ENCODE measurements at places on chromosomes 11 and 22.

DNA sequence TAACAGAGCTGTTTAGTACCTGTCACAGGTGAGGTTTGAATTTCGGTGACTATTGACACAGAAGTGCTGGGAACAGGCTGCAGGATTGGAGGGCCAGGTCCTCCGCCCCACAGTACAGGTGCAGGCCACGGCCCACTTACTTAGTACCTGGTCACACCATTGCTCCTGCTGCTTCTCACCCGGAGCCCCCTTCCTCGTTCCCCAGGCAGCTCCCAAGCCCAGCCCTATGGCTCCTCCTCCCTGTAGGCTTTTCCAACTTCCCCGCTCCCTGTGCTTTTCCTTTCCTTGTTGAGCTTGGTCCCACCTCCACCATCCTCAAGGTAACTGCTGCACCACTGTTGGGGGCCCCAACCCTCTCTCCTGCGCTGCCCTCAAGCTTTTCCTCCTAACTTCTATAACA is 27.9 kb upstream of the ANO1 start:
- no peak for DNase-seq

DNA sequence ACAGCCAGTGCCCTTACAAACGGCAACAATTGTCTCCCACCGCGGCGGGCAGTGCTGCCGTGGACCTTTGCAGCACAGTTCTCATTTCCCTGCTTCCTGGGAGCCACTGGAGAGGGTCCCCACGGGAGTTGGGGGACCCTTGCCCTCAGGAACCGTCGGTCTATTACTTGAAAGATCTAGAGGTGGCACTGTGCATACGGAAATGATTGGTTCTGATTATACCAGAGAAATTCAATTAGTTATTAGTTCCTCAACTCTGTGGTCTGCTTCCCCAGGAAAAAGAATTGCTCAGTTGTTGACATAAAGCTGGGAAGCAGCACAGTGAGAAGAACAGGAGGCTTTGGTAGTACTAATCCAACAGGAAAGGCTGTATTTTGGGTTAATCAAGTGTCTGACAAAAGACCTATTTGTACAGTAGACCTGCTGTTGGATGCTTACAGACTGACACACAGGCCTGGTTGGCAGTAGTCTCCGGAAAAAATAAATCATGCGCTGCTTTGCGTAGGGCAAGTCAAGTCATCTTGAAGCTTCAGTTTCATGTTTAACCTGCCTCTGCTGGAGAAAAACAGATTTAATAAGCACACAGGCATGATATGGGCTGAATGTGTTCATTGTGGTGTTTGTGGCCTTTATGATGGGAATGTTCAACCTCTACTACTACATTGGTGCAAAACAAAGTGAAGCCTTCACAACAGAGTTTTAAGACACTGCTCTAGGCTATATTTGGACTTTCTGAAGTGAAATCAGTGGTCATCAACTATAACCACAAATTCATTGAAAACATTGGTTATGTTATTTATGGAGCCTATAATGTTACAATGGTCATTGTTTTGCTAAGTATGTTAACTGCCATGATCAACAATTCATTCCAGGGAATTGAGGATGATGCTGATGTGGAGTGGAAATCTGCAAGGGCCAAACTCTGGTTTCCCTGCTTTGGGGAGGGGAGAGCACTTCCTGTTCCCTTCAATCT is 54.6 kb upstream of the SC5D start:
- no peak for DNase-seq

GRCh38 chr22:33654173-33654895 is 265.9 kb downstream of the LARGE1 start:
- no peak for DNase-seq

DNA sequence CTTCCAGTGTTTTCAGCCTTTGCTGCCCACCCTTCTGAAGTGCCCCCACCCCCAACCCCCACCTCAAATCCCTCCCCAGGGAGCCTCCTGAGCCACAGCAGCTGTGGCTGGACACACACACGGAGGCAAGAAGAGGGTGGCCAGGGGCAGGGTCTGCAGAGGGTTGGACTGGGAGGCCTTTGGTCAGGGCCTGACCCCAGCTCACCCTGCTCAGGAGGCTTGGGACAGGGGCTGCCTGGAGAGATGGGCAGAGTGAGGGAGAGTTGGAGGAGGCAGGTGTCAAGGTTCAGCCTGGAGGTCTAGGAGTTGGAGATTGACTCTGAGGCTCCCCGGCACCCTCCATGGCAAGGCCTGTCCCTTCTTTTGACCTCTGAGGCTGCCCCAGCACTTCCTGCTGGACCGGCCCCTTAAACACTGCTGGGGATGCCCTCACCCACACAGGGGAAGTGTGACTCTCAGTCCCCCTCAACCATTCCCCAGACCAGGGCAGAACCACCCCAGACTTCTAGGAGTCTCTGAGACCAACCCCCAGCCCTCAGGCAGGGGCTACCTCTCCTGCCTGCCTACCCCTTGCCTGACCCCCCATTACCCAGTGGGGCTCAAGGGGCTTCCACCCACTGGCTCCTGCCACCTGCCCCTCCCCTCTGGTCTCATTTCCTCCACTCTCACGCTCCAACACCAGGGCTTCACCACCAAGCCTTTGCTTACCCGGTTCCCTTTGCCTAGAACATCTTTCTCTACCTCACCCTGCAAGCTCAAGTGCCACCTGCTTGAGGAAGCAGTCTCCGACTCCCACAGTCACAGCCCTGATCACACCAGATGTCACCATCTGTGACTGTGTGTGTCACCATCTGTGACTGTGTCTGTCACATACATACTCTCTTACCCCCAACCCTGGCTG is 8.6 kb downstream of the ARAP1 start:
- no peak for DNase-seq

DNA sequence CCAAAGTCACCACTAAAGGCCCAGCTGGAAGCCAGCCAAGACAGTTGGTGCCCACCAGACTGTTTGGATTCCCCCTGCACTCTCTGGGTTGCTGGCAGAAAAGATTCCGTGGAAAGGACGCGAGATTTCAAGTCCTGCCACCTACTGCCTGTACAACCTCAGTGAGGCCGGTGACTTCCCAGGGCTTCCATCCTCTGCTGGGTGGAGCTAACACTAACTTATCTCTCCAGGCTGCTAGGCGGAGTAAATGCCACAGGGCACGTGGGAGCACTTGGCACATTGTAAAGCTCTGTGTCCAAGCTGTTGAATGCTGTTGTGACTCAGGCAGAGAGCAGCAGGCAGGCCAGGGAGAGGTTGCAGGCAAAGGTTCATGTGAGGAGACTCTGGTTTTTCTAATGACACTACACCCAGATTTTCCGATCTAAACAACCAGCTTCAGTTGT is 50.9 kb upstream of the CDON start:
- no peak for DNase-seq

GRCh38 chr11:111736181-111736590 is 30.0 kb downstream of the PPP2R1B start:
- no peak for DNase-seq

DNA sequence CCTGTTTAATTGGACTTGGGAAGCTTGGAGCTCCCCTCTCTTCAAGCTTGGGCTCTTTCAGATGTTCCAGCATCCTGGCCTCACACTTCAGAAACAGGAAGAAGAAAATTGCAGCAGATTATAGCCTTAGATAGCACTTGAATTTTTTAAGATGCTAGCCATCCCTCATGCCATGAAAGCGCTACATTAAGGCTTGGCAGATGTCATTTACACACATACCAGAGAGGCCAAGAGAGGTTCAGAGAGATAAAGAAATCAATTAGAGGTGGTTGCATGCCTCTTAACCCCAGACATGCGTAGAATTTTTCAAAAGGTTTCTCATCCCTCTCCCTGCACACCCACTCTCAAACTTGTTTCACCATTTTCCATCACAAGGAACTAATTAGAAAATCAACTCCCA is 31.9 kb upstream of the DBX1 start:
- no peak for DNase-seq

DNA sequence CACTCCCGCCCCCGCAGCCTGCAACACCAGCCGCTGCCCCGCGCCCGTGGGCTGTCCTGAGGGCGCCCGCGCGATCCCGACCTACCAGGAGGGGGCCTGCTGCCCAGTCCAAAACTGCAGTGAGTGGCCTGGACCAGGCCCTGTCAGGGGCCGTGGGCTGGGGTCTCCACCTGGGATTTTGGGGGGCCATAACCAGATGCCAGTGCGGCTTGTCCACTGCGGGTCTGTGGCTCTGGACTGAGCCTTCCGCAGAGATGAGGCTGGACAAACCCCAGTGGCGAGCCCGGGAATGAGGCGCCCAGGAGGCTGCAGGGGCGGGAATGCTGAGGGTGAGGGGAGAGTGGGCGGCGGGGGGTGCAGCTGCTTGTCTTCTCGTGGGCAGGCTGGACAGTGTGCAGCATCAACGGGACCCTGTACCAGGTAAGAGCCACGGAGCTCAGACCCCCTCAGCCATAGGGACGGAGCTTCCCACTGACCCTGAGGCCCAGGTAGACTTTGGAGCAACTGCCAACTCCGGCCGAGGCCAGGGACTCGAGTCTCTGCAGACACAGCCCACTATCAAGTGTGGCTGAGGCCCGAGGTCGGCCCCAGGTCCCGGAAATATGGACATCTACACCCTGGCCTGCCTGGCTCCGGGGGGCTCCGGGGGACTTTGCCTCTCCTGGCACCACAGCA is 24.8 kb upstream of the MUC5B start:
- DNase-seq = peak; percentile 4

DNA sequence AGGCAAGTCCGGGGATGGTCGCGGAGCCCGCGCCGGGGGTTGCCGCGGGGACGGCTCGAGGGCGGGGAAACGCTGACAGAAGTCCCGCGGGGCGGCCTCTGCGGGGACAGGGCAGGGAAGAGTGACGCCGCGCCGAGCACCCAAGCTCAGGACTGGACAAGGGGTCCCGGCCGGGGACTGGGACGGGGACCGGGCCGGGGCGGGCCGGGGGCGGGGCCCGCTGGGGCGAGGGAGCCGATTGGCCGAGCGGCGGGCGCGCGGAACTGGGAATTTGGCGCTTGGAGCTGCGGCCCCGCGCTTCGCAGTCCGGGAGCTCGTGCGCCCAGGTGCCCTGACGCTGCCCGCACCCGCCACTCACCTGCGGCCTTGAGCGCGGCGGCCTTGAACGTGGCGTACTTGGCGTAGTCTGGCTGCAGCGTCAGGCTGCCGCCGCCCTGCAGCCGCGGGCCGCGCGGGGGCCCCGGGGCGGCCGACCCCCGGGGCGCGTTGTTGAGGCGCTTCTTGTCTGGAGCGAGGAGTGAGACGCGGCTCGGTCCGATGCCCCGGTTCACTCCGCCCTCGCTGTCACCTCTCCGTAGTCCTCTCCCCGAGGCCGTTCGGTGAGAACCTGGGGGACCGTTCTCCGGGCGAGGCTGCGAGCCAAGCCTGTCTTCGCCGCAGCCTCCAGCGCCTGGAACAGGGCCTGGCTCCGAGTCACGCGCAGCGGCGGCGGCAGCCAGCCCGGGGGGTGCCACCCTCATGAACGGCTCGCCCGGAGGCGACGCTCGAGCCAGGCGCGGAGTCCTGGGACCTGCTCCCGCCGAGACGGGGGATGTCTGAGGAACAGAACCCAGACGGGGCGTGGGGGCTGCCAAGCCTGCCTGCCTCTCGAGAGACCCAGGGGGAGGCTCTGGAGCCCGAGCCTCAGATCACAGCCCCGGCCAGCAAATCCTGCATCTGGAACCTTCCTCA is 4.5 kb downstream of the SHISA8 start:
- no peak for DNase-seq

DNA sequence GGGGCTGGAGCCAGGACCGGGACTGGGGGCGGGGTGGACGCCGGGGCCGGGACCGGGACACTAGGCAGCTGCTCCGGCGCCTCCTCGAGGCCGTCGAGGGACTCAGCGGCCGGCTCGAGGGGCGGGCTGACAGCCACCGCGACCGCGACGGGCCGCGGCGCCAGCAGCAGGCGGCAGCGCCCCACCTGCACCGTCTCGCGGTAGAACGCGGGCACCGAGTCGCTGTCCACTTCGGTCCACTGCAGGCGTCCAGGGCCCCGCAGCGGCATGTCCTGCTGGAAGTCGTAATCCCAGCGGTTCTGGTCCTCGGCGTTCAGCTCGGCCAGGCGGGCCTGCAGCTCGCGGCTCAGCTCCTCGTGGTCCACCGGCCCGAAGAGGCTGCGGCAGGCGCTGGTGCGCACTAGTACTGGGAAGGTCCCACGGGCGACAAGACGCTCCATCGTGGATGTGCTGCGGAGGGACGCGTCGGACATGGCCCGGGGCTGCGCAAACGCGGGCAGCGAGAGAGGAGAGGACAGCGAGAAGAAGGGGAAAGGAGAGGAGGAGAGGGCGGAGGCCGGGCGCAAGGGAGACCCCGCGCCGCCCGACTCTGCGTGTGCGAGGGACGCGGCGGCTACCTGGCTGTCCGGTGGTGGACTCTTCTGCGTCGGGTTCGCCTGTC is 428 bp downstream of the CDKN1C start:
- DNase-seq = peak; percentile 35

DNA sequence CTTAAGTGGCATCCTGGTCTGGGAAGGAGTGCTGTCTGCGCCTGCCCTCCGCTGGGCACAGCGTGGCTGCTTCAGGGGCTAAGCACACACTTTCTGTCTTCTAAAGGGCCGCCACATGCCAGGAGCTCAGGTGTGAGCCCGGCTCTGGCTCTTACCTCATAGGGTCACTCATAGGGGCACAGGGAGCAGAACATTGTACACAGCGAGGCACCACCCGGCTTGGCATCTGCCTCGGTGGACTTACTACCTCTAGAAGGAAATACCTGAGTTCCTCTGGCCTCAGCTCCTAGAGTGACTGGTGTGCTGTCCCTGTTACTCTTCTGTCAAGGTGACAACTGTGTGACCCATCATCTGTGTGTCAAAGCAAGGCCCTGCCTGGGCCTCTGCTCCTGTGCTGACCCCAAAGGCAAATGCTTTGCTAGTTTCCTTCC is 13.4 kb downstream of the NEAT1 start:
- DNase-seq = no peak

GRCh38 chr11:113448316-113448677 is 26.9 kb downstream of the DRD2 start:
- no peak for DNase-seq

GRCh38 chr11:1433977-1434640 is 44.4 kb downstream of the BRSK2 start:
- no peak for DNase-seq

DNA sequence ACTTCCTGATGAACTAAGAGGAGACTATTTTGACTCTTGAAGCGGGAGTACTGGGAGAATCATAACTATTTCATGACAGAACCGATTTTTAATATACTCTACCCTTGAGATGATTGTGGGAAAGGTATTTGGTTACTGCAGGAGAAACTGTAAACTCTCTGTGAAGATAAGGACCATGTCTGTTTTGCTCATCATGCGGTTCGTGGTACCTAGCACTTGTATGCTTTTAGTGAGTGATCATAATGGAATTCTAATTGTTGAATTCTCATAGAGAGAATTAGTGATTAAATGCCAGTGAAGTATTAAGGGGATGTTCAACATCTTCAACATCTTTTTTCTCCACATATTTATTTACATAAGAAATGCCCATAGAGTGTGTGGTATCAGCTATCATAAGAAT is 11.4 kb downstream of the AASDHPPT start:
- no peak for DNase-seq

- no peak for DNase-seq
These were observed 375 bp downstream of the SLC25A1 start for GRCh38 chr22:19178065-19178656.

DNA sequence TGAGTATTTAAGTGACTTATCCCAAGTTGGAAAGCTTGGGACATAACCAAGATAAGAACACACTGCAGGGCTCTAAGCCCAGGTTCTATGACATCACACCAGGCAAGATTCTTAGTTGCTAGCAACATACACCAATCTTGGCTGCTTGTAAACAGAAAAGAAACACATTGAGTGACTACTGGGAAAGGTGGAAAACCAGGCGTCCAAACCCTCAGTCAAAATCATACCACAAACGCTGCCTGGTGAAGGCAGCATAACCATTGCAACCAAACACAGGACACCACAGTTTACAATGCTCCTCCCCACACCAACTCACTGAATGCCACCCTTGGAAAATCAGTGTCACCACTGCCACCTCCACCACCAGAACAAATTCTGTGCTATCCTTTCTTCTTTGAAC is 379.9 kb downstream of the TTC28 start:
- no peak for DNase-seq

- no peak for DNase-seq
These were observed 33.2 kb upstream of the TCF20 start for GRCh38 chr22:42303396-42304323.

All from T-helper 17 cell (primary cell).